Hematopoietic multipotent progenitor cell treated with erythropoietin and hydrocortisone succinate and interleukin-3 and kit ligand, for 4 days (in vitro differentiated cells): ENCODE measurements at places on chromosomes 11 and 22.

DNA sequence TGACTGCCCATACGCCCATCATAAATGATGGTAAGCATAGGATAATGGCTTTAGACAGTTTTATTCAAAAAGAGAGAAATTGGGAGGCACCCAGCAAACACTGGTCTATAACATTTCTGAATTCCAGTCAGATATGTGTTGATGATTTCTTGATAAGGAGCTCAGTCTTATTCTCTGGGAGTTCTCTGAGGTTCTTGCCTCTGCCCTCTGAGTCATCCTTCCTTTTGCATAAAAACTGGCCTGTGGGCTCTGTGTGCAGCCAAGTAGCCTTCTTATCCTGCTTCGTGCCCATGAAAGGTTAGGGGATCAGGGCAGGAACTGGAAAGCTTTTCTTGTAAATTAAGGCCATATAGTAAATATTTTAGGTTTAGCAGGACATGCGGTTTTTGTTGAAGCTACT, 48.9 kb downstream of the FAR1 start:
- DNase-seq: peak; percentile 51

- DNase-seq: no peak
Observed at GRCh38 chr11:110027627-110028371, 65.4 kb upstream of the ZC3H12C start.

GRCh38 chr22:48393885-48394284, 1433.8 kb downstream of the BRD1 start:
- no peak for DNase-seq

- peak; percentile 89 for DNase-seq
Observed at GRCh38 chr22:38267086-38267485, 5.7 kb downstream of the TMEM184B start.

DNA sequence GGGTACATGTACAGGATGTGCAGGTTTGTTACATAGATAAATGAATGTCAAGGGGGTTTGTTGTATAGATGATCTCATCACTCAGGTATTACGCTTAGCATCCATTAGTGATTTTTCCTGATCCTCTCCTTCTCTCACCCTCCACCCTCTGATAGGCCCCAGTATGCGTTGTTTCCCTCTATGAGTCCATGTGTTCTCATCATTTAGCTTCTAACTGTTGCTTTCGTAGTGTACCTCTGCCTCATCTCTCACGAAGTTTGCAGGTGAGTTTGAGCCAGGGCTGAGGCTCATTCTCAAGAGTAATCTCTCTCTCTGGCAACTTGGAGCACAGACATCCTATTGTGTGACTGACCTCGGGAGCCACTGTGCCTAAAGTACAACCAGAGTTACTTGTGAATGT, 4.7 kb upstream of the HBE1 start:
- no peak for DNase-seq

DNA sequence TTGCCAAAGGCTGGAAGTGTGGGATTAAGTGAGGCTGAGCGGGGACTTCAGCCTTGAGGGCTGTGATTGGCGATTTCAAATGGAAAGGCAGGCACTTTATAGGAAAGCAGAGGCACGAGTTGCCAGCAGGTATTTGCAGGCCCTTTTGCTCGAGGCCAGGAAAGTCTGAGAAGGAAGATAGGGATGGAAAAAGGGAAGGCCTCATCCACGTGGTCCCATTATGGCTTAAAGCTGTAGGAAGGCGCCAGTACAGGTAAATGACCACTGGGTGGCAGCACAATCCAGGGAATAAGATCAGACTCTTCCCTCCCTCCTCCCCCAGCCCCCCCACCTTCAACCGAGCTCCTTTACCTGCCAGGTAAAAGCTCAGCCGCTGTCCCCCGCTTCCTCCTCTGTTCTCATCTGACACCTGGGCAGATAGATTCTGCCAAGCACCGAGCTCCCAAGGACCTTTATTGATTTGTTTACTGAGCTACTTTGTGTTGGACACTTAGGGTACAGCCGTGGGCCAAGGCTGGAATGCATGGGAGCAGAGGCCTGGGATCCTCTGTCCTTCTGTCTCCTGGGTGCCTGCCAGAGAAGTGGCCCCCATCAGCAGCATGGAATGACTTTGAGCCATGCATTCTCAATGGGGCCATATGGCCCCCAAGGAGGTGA, 7.5 kb downstream of the P2RX3 start:
- DNase-seq: peak; percentile 86

GRCh38 chr11:60945295-60945667, 6.7 kb downstream of the SLC15A3 start:
- DNase-seq: peak; percentile 68

DNA sequence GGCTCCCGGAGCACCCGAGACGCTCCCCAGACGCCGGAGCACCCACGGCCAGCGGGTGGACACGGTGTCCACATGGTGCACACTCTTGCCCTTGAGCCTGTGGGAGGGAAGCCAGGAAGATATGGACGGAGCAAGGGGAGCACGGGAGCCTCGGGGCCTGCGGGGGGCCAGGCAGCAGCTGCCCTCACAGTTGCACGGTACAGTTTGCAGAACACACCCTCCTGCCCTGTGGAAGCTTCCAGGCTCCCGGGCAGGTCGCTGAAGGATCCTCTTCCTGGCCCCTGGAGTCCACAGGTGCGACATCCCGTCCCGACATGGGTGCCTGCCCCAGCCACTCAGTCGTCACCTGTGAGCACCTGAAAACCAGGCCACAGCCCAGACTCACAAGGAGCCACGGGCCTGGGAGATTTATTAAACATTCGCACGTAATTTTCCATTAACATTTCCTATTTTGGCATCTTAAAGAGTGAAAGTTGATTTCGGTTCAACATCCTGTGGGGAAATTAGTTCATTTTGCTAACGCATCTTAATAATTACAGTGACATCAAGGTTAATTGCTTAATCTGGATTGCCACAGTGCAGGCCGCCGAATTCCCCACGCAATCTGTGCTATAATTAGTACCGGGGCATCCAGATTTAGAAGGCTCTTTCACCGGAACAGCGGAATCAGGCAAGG, 253.3 kb downstream of the BRD1 start:
- no peak for DNase-seq

GRCh38 chr22:23801238-23801821, 14.6 kb downstream of the SMARCB1 start:
- DNase-seq: no peak

DNA sequence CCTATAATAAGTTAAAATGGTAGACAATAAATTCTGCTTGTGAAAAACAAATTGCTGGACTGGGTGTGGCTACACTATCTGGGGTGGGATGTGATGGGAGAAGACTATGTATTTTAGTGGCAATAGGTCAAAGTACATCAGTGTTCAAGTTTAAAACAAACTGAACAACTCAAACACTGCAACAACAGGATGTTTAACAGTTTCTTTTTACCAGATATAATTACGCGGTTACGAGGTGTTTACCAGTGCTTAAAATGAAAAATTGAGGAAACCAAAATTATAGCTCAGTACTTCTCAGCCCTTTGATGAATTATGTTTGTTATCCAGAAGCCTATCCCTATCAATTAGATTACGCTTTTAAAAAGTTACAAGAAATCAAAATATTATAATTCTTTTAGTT, 3.2 kb downstream of the PRDM10 start:
- DNase-seq: peak; percentile 11

DNA sequence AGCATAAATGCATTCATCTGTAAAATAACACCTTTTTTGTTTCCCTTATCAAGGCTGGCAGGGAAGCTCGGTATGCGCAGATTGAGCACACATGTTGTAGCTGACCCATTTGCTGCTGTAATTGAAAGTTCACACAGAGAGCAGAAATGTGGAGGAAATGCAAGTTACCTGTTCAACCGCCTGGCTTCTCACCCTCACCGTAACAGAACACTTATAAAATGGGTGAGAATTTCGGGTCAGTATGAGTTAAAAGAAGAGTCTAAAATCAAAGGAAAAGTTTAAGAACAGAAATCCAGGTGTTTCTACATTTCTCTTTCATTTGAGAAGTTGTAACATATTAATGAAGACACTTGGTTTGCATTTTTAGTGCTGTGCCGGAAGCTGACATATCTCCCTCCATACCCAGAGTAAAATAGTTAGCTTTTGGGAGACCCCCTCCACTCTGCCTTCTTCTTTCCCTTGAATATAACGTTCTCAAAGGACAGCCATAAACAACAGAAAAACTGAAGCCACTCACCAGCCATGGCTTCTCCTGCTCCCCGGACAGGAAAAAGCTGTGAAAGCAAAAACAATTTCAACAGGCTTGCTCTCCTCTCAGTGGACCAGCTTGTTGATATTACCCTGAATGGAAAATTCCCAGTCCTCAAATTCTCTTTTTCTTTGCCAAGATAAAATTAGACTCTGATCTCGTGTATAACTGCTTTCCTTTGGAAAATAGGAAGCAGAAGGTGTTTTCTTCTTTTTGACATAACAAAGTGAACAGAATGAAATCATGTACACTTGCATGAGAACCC, at the start of gene CASP12:
Gene CASP12, minus strand, starts transcription at position 570 of the 794 bp plus-strand sequence.
- no peak for DNase-seq

GRCh38 chr11:90318651-90319050, 95.8 kb upstream of the CHORDC1 start:
- no peak for DNase-seq
